Brain (organoid and tissue), 16 donors: ENCODE measurements at places on chromosomes 11 and 22.

DNA sequence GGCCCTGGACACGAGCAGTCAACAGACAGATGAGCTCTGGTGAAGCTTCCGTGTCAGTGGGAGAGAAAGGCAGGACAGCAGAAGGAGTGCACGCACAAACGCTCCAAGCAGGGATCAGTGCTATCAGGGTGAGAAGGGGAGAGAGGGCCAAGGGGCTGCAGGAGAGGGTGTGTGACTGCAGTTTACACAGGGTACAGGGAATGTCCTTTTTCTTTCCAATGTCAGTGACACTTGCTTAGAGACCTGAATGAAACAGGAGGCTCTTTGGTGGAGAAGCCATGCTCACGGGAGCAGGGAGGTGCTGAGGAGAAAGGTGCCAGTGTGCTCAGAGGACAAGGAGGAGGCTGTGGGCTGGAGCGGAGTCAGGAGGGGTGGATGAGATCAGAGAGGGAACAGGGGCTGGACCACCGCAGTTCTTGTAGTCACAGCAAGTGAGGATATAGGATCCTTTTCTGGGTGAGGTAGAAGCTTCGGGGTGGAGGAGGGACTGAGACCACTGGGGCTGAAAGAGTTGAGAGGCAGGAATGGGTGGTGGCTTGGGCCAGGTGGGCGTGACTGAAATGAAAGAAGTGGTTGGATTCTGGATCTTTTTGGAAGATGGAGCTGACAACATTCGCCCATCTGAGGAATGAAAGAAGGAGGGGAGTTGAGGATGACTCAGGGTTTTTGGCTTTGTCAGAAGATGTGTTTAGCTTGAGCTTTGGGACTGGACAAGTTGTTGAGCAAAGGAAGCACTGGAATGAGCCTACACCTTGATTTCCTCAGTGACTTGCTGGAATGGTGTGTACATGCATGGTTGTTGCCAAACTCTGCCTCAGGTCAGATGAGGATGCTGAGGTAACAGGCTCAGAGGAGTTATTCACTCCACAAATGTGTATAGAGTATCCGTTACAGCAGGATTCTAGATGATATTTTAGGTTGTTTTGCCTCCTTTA lies 87.9 kb downstream of the ADAMTS15 start:
- no peak for DNase-seq

DNA sequence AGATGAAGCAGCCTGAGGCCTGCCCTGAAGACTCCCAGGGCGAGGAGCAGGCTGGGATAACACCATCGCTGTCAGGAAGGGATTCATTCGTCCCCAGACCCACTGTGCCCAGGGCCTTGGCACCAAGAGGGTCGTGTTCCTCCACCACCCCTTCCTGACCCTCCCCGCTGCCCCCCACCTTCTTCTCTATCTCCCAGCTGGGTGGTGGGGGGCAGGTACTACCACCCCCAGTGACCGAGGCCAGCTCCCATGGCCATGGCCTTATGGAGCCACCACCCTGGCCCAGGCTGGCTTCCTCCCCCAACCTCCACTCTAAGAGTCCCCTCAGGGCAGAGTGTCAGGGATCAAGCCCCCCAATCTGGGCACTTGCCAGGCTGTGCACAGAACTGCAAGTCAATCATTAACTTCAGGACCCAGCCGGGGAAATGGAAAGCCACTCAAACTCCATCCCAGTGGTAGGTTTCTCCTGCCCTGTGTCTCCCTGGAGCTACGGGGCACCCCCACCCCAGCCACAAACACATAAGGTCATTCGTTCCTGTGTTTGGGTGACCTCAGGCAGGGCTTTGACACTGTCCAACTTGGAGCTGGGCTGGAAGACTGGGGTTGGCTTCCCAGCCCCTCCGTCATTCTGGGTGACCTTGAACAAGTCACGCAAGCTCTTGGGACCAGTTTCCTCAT lies 33.3 kb upstream of the WNT11 start:
- DNase-seq = no peak

- no peak for DNase-seq
These were observed at the start of gene TYMP for GRCh38 chr22:50529897-50530579. Gene TYMP, minus strand, starts transcription at chr22:50530012. Its CDS starts 303 bp downstream, at chr22:50529709.

- no peak for DNase-seq
These were observed 40.5 kb downstream of the BRD1 start for GRCh38 chr22:49786976-49787706.

- no peak for DNase-seq
These were observed 495.6 kb upstream of the B3GAT1 start for GRCh38 chr11:134907636-134908035.

GRCh38 chr11:79313530-79313913 lies 127.3 kb downstream of the TENM4 start:
- no peak for DNase-seq

DNA sequence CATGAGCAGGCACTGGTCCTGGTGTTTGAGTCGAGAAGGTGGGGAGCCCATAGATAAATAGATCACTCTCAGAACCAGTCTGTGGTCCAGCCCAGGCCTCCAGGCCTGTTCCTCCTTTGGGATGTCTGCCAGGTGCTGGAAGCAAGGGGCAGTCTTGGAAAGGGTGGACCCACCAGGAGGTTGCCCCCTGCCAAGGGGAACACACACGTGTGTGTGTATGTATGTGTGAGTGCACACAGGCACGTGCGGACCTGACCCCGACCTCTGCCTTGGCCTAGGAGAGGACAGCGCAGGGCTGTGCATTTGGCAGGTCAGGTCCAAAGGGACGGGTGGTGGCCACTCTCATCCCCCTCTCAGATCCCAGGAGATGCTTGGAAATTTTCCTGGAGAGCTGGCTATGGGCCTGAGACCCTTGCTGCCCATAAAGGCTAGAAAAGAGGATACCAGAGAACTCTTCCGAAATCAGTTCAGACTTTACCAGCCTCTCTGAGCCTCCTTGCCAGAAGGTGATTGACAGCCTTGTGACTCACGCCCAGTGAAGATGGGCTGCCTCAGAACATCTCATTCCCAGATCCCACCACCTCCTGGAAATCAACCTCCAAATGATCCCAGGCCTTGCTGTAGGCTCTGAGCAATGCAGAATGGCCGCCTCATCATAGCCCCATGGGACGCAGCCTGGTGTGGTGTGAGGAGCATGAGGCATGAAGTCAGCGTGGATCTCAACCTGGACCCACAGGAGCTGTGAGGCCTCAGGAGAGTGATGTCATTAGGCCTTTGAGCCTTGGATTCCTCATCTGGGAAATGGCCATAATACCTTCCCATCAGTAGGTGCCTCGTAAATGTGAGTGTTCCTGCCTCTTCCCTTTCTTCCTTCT lies 24.0 kb upstream of the CREB3L1 start:
- no peak for DNase-seq

- DNase-seq = peak; percentile 65
These were observed 24.3 kb downstream of the GLYATL1 start for GRCh38 chr11:58963551-58964104.

- DNase-seq = no peak
These were observed 6.3 kb downstream of the XBP1 start for GRCh38 chr22:28793976-28794584.
